NCI-H187 (cell line): ENCODE measurements at places on chromosomes 4 and X.

DNA sequence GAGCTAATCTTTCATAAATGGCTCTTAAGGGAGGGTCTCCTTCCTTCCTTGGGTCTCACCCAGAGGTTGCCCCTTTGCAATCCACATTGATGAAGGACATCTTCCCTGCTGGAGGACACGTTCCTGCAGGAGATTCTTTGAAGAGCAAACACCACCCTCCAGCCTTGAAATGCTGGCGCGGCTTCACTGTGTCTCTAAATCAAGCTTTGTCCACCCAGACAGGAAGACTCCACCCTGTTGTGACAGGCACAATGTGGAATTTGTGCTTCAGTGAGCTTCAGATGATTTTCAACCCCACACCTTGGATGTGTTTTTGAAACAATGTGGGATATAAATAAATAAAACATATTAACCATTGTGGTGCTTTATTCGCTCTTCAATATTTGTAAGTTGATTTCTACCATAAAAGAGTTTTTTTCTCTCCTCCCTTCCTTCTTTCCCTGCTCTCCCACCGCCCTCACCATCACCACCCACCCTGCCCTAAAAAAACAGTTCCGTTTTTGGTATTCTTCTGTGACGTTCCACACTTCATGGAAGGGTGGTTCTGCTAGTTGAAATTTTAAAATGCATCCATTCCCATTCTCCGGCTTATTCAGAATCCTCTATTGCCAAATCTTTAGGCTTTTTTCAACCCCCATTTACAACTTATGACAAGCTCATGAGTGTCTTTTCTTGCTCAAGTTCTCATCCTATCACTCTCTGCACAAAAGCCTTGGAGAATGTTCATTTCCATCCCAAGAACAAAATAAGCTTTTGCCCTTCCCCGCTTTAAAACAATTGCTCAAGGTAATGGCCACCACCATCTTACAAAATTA lies 264.3 kb downstream of the RAPGEF2 start:
- DNase-seq, result no peak

GRCh38 chr4:123972031-123972430 lies 575.4 kb downstream of the SPRY1 start:
- DNase-seq, result no peak

GRCh38 chr4:40305328-40306170 lies 29.6 kb upstream of the CHRNA9 start:
- DNase-seq, result no peak

DNA sequence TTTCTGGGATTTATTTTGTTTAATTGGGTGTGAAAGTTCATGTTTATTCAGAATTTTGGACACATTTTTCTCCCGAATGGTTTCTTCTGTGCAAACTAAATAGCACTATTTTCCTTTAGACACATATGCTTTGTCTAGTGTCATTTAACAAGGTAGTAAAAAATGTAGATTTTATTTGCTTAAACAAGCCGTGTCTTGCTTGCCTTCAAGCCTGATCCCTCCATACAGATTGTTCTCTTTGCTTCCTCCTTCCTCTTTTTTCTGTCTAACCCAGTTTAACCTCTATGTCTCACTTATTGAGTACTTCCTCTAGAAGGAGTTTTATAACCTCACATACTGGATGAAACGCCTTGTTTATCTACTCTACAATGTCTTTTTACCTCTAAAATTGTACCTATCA lies 211.8 kb downstream of the NPFFR2 start:
- DNase-seq, result no peak

DNA sequence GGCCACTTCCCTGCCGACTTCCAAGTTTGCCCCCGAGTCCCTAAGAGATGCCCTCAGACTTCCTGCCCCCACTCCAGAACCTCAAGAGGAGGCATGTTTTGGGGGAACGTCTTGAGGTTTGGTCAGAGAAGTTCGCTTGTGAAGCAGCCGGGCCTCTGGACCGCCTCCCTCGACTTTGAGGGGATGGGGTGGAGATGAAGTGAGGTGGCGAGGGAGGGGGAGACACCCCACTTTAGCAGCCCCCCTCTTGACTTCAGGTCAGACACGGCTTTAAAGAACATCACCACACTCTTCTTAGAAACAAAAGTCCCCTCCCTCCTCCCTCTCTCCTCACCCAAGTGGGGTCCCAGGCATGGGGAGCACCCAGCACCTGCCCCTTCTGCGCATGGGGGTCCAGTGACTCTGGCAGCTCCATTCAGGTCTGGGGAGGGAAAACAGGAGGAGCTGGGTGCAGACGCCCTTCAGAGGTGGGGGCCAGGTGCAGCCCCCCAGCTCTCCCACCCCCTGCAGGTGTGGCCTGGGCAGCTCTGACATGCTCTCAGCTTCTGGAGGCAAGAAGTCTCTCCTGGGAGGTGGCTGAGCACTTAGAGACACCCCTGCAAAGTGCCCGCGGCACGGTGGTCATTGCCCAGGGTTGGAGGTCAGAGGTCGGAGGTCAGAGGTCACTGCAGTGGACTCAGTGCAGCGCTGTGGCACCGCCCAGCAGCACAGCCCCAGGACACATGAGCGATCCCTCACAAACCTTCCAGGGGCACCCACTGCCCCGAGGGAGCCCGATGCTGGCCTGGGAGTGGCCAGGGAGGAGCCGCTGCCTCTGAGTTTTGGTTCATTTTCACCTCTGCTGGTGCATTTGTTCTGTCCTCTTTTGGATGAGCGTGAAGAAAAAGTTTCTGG lies 108.8 kb downstream of the CPZ start:
- DNase-seq, result no peak

DNA sequence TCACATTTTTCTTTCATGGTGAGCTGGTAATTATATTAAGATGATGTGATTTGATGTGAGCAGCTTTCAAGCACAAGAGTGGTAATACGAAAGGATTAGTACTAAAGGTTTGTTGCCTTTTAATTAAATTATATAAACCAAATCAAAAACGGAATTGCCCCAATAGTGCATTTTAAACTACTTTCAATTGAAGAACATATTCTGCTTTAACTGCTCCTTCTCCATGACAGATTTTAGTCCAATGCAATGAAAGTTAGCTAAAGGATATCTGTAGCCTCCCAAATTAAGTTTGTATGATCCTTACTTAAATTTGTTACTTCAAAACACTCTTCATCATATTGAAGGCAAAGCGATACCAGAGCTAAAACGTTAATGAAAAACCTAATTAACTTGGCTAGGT lies 447.1 kb upstream of the AMOT start:
- no peak for DNase-seq

GRCh38 chr4:56208103-56208502 lies 179.2 kb downstream of the AASDH start:
- DNase-seq, result no peak

- DNase-seq, result no peak
Measured at GRCh38 chr4:128060121-128060698, 902 bp upstream of the LARP1B start.

- no peak for DNase-seq
Measured at GRCh38 chrX:128769495-128769894, 717.3 kb upstream of the ACTRT1 start.

DNA sequence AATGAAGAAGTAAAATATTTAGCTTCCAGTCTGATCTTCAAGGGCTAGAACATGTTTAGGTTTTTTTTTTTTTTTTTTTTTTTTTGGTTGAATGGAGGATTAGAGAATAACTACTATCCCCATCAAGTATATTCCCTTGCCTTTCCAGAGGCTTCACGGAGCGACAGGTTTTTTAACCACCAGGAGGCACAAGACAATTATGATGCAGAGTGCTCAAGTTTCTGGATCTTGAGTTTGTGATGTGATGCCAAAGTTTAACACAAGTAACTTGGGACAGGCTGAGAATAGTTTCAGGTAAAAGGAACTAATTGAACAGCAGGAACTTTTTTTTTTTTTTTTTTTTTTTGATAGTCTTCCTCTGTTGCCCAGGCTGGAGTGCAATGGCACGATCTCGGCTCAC lies 30.3 kb downstream of the CCNI start:
- no peak for DNase-seq

GRCh38 chr4:93403571-93403970 lies 425.0 kb upstream of the ATOH1 start:
- no peak for DNase-seq
